ENCODE measurements at places on chromosomes 6 and 20.

DNA sequence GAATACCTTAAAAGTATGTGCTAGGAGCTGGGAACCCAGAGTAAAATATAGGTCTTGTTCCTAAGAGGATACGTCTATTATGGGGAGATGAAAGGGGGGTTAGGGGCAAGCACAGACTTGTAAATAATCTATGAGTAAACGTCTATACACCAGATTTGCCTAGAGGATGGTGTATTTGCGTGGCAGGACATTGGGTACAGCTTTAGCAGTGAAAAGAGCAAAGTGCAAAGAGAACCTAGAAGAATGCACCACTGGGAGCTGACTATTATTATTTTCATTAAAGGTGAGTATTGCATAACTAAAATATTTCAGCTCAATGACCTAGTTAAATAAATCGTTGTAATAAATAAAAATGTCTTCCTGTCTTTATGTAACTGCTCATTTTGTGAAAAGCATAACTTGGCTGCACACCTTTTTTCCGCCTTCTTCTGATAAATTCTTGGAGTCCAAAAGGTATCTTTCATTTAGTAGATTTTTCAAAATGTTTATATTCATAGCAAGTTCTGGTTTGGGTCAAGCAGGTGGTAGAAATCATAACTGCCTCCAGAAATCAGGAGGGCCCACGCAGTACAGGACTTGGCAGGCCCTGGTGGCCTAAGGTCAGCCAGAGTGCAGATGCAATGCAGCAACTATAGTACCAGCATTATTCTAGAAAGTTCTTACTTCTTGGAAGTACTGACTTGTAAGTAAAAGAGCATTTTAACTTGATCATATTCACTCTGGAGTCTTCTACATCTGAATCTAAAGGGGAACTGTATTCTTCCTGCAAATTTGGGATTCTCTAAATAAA is 357.2 kb downstream of the PLCB1 start:
- DNase-seq: no peak

DNA sequence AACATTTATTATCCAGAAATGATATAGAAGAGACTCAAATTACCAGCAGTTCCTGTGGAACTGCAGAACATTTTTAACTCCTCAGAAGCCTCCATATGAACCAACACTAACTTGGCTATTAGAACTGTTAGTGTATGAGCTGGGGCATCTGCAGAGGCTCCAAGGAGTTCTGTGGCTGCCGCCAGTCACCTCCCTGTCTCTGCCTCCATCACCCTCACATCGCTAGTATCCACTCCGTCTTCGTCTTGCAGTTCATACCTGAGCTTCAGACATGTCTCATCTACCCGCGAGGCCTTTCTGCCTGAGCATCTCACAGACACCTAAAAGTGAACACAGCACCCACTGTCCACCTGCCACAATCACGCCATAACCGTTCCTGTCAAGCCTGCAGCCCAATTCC is 89.5 kb upstream of the CST7 start:
- DNase-seq: no peak

DNA sequence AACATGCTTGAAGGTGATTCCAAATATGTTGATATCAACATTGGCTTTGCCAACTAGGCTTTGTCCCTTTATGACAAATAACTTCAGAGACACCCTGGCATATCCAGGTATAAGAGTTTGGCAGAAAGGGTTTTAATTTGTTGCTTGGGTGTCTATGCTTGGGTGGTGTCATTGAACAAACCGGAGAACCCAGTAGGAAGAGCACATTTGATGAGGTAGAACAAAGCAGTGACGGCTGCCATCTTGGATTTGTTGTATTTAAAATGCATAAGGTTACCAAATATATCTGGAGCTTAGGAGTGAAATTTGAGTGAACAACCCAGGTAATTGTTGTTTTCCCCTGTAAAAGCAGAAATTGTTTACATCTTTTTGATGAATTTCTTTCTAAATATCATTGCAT is 503.7 kb upstream of the JARID2 start:
- no peak for DNase-seq

- DNase-seq: no peak
These were observed 64.2 kb downstream of the DACT2 start for GRCh38 chr6:168255283-168255881.

GRCh38 chr6:67640484-67640883 is 994.6 kb upstream of the ADGRB3 start:
- no peak for DNase-seq

GRCh38 chr6:5617179-5617578 is 355.9 kb downstream of the FARS2 start:
- no peak for DNase-seq

DNA sequence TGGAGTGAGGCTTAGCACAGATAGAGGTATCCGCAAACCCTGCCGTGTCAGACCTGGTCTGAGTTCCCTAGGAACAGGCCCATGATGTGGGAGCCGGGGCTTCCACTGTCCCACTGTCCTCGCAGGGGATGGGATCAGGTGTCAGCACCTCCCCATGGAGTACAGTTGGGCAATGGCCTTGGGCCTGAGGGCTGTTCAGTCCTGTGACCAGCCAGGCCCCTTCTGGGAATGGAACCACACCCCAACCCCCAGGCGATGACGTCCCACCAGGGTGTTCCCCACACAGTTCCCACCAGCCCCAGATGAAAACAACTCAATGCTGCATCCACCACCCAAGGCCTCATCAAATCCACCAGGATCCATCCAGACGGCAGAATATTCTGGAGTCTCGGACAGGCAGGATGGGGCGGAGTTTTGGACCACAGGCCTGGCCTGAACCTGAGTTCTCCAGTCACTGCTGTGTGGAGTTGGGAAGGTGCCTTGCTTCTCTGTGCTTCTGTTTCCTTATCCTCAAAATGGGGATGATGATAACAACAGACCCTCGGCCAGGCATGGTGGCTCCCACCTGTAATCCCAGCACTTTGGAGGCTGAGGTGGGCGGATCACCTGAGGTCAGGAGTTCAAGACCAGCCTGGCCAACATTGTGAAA is 62.2 kb downstream of the UBE2V1 start:
- no peak for DNase-seq

DNA sequence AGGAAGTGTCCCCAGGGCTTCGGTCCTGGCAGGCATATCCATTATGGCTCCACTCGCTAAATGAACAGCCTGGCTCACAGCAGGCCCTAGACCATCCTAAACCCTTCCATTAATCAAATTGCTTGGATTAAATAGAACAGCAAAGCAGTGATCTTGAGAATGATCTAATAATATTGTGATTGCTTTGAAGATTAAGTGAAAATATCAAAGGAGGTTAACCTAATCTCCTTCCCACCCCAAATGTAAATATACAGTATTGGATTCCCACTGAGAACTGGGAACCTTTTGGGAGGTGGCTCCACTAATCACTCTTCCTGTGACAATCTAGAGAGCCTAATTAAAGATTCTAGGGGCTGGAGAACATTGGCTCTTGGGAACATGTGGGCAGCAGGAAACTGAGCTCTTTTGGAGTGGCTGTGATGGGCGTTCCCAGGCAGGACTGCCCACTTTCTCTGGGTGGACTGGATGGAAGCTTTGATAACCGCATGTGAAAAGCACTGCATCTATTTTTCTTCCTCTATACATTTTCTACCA is 68.3 kb upstream of the FRMD1 start:
- DNase-seq: no peak

GRCh38 chr20:62979310-62979709 is 26.8 kb downstream of the SLC17A9 start:
- DNase-seq: no peak

GRCh38 chr20:7708782-7709181 is 231.5 kb downstream of the HAO1 start:
- DNase-seq: no peak

- no peak for DNase-seq
These were observed 50.7 kb upstream of the INSM1 start for GRCh38 chr20:20317195-20317594.

DNA sequence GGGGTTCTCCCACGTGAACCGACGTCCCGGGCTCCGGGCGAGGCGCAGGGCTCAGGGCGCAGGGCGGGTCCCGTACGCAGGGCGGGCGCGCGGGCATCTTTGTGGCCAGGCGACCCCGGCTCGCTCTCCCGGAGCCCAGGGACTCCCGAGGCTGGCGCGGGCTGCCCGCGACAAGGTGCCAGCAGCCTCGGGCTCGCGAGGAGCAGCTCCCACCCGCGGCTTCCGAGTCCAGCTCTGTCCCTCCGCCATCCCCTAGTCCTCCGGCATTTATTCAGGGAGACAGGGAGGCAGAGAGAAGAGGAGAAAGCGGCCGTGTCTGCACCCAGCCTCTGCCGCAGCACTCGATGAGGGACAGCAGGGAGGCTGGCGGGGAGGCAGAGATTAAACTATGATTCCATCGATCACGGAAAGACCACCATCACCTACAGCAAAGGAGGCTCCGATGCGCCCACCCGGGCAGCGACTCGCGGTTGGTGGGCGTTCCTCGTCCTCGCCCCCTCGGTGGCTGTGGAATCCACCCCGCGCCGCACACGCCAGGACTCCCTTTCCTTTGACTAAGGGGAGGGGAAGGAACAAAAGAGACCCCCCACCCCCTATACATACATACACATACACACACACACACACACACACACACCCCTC is 1.1 kb downstream of the RGS17 start:
- peak; percentile 3 for DNase-seq

GRCh38 chr20:45080867-45081624 is 19.9 kb downstream of the KCNS1 start:
- no peak for DNase-seq

DNA sequence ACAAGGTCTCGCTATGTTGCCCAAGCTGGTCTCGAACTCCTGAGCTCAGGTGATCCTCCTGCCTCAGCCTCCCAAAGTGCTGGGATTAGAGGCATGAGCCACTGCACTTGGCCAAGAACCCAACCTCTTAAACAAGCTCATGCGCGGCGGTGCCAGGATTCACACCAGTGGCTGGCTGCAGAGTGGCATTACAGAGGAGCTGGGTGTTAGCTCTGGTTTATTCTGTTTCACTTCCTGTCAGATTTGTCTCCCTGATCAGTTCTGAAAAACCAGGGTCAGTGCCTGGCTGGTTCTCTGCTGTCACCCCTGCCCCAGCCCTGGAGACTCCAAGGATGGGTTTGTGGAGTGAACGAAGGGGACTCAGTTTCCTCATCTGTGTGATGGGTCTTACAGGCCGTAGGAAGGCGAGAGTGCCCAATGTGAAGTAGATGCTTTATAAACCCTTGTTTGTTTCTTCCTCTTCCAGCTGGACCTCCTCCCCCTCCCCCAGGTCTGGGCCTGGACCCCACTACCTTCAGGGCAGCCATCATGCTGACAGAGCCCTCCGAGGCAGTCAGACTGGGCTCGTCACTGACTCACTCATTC is 63.4 kb downstream of the UBE2V1 start:
- DNase-seq: no peak

DNA sequence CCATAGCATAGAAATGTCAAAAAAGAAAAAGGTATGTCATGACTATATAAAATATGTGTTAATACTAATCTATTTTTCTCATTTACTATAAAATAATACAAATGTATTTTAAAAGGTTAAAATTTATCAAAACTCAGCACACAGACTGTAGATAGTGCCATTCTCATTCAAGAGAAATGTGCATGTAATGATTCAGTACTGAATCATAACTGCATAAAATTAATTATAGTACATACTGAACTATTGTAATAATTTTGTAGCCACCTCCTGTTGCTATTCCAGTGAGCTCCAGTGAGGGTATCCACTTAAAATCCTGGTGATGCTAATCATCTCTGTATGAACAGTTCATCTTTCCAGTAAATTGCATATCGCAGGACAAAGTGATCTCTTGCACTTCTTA is 82.8 kb downstream of the HMGCLL1 start:
- no peak for DNase-seq

- no peak for DNase-seq
These were observed 15.8 kb downstream of the PCIF1 start for GRCh38 chr20:45950330-45950646.

GRCh38 chr6:3617681-3618311 is 133.7 kb downstream of the PXDC1 start:
- DNase-seq: no peak

DNA sequence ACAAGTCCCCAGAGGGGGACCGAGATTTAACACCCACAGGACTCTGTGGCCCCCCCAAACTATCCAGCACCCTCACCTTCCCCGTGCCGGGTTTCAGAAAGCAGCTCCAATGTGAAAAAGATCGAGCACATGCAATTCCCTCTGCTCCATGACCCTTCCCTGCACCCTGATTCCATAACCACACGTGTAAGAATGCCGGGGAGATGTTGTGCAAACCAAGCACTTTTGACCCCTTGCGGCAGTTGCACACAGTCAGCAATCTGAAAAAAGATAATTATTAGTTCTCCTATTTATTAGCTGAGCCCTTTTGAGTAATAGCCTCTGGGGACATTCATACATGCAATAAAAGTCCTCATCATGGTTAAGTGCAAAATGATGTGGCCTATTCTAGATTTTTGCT is 13.0 kb downstream of the FOXQ1 start:
- no peak for DNase-seq

DNA sequence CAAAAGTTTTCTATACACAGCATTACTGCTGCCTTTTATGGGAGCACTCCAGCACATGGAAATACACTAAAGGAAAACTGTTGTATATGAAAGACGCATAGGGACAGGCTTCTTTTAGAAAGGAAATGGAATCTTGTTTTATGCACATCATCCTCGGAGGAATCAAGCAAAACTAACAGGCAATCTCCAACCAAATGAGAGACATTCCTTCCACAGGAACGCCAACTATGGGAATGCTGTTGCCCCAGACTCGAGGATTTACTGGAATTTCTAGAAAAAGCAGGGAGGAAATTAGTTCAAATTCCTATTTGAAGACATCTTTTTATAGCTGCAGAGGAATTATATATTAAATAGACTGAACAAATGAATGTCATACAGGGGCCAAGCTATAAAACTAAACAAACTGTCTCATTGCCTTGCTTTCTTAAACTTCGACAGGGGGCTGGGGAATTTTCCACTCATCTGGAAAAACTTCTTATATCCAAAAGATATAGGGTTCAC is 52.2 kb downstream of the LYRM4 start:
- no peak for DNase-seq

GRCh38 chr6:110935171-110935570 is 23.3 kb upstream of the GTF3C6 start:
- DNase-seq: no peak

DNA sequence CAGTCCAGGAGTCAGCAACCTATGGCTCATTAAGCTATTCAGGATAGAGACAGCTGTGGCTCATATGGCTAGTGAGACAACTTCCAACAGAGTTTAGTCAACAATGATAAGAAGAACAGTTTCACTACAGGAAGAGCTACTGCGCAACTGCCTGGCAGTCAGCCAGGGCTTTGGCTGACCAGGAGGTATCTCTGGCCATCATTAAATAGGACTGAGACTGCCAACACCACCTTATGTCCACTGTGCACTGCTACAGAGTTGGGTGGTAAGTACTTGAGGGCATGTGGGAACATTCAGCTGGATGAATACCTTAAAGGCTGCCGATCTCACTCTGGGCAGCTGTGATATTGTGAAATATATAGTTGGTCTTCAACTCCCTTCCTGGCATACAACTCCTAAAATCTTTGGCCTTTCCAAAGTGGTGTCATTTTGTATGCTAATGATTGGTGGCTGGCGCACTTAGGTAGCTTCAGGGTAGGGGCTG is 52.2 kb upstream of the FAM83C start:
- DNase-seq: no peak

DNA sequence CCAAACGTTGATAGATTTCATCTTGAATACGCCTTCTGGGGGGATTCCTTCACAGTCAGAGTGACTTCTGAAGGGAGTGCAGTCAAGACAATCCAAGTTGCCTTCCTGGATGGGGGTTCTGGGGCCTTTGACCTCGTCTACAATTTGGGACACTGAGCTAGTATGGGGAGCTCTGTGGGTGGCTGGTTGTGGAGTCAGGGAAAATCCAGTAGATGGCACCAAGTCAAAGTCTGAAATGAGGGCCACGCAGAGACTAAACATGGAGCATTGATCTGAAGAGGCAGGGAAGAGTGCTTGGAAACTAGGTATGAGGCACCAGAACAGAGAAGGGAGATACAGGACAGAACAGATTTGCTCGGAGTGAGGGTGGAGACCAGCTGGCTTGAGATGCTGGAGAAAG is 43.6 kb upstream of the CCN6 start:
- DNase-seq: no peak

All from stimulated activated naive CD8-positive, alpha-beta T cell treated with anti-CD3 and anti-CD28 coated beads, Interleukin-15, Interleukin-2, amounts not matched to agents 100 U/mL and 50 U/mL, for 24 hours (primary cell).